NCI-H1092 treated with DMSO at 0.1 percent for 48 hours (cell line): ENCODE measurements at places on chromosomes 5 and 9.

DNA sequence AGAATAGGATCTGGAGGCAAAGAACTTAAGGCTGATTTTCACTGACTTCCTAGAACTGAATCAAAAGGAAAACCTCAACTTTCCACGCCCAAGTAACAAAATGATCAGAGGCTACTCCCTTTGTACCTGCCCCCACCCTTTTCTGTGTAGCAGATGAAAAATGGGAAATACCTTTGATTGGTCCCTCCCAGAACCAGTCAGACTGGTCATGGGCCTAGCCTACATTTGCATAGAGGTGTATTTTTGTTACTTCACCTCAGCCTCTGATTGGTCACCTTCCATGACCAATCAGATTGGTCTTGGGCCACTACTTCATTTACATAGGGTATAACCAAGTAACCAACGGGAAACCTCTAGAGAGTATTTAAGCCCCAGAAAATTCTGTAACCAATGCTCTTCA is 1553.5 kb upstream of the C9orf72 start:
- no peak for DNase-seq

- no peak for DNase-seq
These were observed 41.2 kb downstream of the RALGPS1 start for GRCh38 chr9:126955811-126956210.

- DNase-seq: no peak
These were observed 68.4 kb downstream of the PAM start for GRCh38 chr5:102823441-102823874.

DNA sequence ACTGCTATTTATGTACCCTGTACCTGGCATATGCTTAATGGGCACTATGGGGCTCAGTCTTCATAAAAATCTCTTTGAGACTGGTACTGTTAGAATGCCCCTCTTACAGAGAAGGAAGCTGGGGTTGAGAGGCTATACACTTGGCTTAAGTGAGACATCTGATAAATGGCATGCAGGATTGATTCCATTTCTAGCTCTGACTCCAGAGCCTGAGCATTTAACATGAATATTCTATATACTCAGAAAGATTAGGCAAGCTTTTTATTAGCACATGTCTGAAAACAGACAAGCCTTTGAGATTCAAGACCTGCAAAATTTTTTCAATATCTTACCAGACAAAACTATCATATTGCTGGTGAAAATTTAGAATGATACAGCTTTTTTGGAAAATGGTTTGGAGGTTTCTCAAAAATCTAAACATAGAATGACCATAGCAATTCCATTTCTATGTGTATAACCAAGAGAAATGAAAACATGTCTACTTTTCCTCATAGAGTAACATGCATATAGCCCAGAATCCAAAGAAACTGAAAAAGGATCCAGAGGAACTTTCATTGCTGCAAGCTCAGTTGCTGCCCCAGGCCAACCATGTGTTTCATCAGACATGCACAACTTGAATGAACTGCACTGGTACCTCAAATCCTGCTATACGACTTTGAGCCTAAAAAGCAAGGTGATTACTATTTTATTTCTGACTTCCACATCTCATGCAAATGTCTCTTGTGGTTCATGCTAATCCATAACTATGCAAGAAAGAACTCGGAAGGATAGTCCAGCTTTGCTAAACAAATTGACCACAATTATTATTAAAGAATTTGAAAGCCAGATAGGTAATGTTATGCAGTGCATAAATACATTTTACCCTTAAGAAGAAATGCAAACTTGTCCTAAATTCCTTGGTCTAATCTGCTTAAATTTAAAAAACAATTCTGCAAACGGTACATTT is 389.0 kb upstream of the GRIA1 start:
- DNase-seq: no peak

GRCh38 chr9:126773004-126773607 is 31.7 kb upstream of the ZBTB43 start:
- no peak for DNase-seq

DNA sequence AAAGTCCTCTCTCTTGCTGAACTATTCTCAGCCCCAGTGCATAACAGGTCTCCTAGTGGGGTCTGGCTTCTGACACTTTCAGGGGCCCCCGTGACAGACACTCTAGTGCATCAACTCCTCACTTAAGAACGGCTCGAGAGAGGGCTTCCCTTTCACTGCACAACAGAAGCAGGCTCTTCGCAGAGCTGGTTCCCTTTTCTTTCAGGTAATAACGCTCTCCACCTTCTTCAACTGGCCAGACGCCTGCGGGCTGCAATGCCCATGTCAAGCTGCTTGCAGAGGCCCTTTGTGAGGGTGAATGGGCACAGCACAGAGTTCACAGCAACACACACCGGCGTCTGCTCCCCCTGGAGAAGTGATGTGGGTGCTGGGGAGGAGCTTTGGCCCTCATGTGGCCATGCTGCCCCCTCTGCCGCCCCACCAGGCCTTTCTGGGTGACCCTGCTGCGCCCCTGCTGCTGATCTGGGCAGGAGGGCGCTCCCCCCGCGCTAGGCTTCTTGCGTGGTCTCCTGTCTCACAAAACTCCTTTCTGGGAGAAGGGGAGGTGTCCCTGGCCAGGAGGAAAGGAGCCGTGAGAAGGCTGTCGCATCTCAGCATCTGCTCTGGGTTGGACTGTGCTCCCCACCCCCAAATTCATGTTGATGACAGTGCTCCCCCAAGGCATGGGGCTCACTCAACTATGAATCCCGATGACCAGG is 2.4 kb downstream of the MRPL36 start:
- DNase-seq: no peak
